ENCODE measurements at places on chromosomes 11 and 22. TPM values are rescaled to one million over a fixed set of nuclear protein-coding genes. Genes with fewer than 3 reads are reported as not detected.

Gene MCAT
- 41.8 TPM for total RNA-seq

Gene C22orf42
- not detected for total RNA-seq

- no peak for DNase-seq
These were observed 20.6 kb upstream of the FDX1 start for GRCh38 chr11:110409174-110409573.

- no peak for DNase-seq
These were observed 18.8 kb downstream of the VPS37C start for GRCh38 chr11:61142424-61142823.

DNA sequence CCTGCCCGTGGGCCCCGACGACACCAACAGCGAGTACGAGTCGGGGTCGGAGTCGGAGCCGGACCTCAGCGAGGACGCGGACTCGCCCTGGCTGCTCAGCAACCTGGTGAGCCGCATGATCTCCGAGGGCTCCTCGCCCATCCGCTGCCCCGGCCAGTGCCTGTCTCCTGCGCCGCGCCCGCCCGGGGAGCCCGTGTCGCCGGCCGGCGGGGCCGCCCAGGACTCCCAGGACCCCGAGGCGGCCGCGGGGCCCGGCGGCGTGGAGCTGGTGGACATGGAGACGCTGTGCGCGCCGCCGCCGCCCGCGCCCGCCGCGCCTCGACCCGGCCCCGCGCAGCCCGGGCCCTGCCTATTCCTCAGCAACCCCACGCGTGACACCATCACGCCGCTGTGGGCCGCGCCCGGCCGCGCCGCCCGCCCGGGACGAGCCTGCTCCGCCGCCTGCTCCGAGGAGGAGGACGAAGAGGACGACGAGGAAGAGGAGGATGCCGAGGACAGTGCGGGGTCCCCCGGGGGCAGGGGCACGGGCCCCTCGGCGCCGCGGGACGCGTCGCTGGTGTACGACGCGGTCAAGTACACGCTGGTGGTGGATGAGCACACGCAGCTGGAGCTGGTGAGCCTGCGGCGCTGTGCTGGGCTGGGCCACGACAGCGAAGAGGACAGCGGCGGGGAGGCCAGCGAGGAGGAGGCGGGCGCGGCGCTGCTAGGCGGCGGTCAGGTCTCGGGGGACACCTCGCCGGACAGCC is 3.8 kb downstream of the MAPK8IP2 start:
- no peak for DNase-seq

DNA sequence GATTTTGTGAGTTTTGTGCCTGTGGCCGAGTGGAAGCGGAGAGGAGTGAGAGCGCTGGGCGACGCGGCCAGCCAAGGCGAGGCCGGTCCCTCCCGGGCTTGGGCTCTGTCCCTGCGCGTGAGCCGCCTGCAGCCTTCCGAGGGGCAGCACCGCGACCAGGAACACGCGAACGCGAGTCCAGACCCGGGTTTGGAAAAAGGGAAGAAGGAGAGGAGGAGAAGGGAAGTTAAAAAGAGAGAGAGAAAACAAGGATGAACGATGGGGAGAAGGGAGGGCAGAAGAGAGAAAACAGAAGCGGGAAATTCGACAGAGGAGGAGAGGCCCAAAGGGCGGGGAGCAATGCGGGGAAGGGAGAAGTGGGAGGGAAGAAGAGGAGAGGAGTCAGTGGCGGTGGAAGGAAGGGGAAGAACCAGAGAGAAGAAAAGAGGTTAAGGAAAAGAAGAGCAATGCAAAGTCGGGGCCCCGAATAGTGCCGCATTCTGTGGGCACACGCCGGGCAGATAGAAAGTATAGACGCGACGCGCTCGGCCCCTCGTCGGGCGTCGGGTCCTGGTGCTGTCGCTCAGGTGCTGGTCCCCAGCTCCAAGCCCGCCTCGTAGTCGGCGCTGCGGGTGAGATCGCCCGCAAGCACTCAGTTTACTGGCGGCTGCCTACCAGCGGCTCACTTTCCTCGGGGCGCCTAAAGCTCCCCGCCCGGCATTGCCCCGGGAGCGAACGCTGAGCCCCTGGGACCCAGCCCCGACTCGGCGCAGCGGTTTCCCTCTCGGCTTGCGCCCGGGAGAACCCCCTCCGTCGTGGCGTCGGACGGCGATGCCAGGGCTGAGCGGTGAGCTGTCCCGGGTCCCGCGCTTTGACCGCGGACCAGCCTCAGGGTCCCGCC is 2.8 kb upstream of the BARX2 start:
- DNase-seq = no peak

GRCh38 chr22:49850021-49850911 is 3.4 kb upstream of the ZBED4 start:
- DNase-seq = no peak

Measured in Caki2 (cell line).